ENCODE measurements at places on chromosomes 6 and 20. TPM values are rescaled to one million over a fixed set of nuclear protein-coding genes. Genes with fewer than 3 reads are reported as not detected.

MEP1A gene
- total RNA-seq = not detected

GRCh38 chr6:138590796-138591709 lies 91.8 kb upstream of the NHSL1 start:
- H3K4me1 ChIP-seq = peaks cover 51% of the 10 kb centered on the region
- DNase-seq = peak; percentile 46
- H3K36me3 ChIP-seq = no peaks in the 10 kb centered on the region
- no peak overlapping the region for H3K27ac ChIP-seq

DNA sequence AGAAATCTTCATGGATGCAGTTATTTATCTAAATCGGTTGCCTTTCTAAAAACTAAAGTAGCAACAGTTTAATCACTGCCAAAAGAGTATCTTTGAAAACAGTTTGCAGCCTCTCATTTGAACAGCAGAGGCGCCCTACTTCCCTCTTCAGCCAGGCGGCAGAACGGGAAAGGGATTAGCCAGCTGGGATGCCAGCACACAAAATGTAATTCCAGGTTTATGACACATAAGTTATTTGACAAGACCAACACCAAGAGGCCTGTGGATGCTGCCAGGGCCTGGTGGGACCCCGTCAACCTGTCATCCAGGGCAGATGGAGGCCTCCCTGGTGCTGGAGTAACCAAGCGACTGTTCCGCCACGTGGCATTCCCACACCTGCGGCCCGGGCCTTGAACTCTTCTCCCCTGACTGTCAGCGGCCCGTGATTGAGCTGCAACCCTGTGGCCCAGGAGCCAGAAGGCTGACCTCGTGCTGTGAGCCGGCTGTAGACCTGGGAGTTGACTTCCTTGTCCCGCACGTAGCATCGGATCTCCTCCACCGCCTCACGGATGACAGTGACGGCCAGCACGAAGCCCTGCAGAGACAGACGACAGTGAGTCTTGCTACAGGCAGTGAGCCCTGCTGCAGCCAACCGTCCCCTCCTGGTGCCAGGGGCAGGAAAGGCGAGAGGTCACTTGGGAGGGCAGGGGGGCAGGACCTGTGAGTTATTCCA lies 55.5 kb downstream of the ATP9A start:
- no peak overlapping the region for H3K4me3 ChIP-seq
- H3K27me3 ChIP-seq = peaks cover 7% of the 10 kb centered on the region
- no peak for DNase-seq

- peak within 1 kb of the TSS; percentile 53 for H3K4me3 ChIP-seq
- H3K27ac ChIP-seq = no peak within 1 kb of the TSS
- peaks cover 3% of the 10 kb centered on the region for H3K36me3 ChIP-seq
- peaks cover 37% of the 10 kb centered on the region for H3K27me3 ChIP-seq
- peak; percentile 4 for DNase-seq
- H3K4me1 ChIP-seq = no peaks in the 10 kb centered on the region
These were observed at the start of gene BMP2 for GRCh38 chr20:6767536-6768227. Gene BMP2, plus strand, starts transcription at chr20:6767686. Its CDS starts 2,441 bp downstream, at chr20:6770127.

GRCh38 chr6:1970151-1970561 lies 275.2 kb downstream of the GMDS start:
- H3K4me3 ChIP-seq = no peak overlapping the region
- no peaks in the 10 kb centered on the region for H3K27me3 ChIP-seq
- H3K27ac ChIP-seq = no peak overlapping the region
- no peaks in the 10 kb centered on the region for H3K36me3 ChIP-seq

DNA sequence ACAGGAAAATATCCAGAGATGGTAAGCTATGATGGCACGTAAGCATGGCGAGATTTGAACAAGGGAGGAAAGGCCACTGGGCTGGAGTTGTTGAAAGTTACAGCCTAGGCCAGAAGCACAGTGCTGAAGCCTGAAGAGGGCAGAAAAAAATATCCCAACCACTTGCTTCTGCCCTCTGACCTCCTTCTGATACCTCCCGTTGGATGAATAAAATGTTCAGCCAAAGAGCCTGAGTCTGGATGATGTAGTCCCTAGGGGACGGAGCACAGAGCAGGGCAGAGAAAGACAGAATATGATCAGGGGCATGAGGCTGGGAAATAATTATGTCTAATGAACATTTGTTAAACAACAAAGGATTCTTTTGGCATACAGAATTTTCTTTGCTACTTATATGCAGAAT lies 19.7 kb downstream of the KLHL31 start:
- no peak overlapping the region for H3K4me3 ChIP-seq
- no peaks in the 10 kb centered on the region for H3K36me3 ChIP-seq
- peaks cover 27% of the 10 kb centered on the region for H3K4me1 ChIP-seq
- DNase-seq = no peak
- no peak overlapping the region for H3K27ac ChIP-seq

DNA sequence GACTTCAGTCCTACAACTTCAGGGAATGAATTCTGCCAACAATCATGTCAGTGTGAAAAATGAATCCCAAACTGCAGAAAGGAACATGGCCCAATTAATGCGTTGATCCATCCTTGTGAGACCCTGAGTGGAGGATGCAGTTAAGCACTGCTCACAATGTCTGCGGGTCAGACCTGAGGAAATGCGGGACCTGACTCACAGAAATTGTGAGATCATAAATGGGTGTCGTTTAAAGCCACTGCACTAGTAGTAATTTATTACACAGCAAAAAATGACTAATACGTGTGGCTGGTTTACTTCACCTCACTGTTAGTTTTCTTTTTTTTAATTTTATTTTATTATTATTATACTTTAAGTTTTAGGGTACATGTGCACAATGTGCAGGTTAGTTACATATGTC lies 505.0 kb downstream of the PRKN start:
- no peaks in the 10 kb centered on the region for H3K36me3 ChIP-seq
- no peak for DNase-seq
- H3K4me1 ChIP-seq = no peaks in the 10 kb centered on the region
- no peak overlapping the region for H3K27ac ChIP-seq

- peak overlapping the region; percentile 88 for H3K27ac ChIP-seq
- peaks cover 51% of the 10 kb centered on the region for H3K4me1 ChIP-seq
- peaks cover 3% of the 10 kb centered on the region for H3K36me3 ChIP-seq
- peak; percentile 60 for DNase-seq
- H3K27me3 ChIP-seq = no peaks in the 10 kb centered on the region
- H3K4me3 ChIP-seq = peak overlapping the region; percentile 76
These were observed 51.2 kb upstream of the RANBP9 start for GRCh38 chr6:13762611-13763441.

DNA sequence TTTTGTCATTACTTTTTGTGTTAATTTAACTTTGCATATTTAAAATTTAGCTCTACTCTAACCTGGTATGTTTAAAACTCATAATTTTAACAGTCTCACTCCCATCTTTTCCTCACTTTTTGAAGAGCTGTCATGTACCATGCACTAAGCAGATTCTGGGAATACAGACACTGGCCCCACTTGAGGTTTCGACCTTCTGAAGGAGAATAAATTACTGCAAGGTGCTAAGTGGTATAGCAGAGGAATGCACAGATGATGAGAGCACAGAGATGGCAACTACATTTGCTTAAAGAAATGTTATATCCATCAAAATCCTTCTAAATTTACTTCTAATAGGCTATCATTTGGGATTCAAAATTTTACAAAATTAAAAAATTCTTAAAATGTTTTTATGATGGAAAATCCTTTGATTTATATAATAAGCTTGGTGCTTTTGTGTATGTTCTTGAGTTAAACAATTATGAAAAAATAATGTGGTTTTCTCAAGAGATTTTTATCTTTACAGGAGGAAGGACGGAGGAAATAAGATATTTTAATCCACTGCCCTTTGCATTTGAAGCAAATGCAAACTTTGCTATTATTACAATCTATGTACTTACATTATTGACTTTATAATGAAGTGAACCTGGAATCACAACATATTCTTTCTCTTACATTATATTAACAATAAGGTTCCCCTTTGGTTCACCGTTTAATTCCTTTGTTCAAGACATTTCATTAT lies 79.3 kb downstream of the AHI1 start:
- H3K36me3 ChIP-seq = no peaks in the 10 kb centered on the region
- no peak overlapping the region for H3K4me3 ChIP-seq
- H3K27ac ChIP-seq = no peak overlapping the region
- H3K4me1 ChIP-seq = no peaks in the 10 kb centered on the region
- no peak for DNase-seq
- H3K27me3 ChIP-seq = no peaks in the 10 kb centered on the region

GRCh38 chr20:20946122-20946759 lies 159.9 kb downstream of the LINC00237 start:
- no peak overlapping the region for H3K27ac ChIP-seq
- no peak for DNase-seq
- H3K27me3 ChIP-seq = peaks cover 20% of the 10 kb centered on the region
- no peaks in the 10 kb centered on the region for H3K36me3 ChIP-seq
- H3K4me3 ChIP-seq = no peak overlapping the region

- H3K27ac ChIP-seq = no peak overlapping the region
- no peak for DNase-seq
- H3K36me3 ChIP-seq = peaks cover 2% of the 10 kb centered on the region
- H3K4me1 ChIP-seq = no peaks in the 10 kb centered on the region
- H3K4me3 ChIP-seq = no peak overlapping the region
- H3K27me3 ChIP-seq = no peaks in the 10 kb centered on the region
These were observed 625.7 kb upstream of the PTCHD4 start for GRCh38 chr6:48736501-48737206.

- H3K4me3 ChIP-seq = no peak overlapping the region
- H3K4me1 ChIP-seq = no peaks in the 10 kb centered on the region
- DNase-seq = no peak
- H3K27me3 ChIP-seq = no peaks in the 10 kb centered on the region
These were observed 395.0 kb downstream of the HDGFL1 start for GRCh38 chr6:22964334-22964733.

DNA sequence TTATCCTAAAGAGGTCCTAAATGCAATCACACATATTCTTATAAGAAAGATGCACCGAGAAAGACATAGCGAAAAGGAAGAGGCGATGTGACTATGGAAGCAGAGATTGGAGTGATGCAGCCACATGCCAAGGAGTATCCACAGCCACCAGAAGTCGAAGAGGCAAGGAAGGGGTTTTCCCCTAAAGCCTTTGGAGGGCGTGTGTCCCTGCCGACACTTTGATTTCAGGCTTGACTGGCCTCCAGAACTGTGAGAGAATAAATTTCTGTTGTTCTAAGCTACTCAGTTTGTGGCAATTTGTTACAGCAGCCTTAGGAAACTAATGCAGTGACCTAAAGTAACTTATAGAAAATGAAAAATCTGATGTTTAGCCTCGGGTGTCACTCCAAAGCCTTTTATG lies 179.5 kb upstream of the CITED2 start:
- no peaks in the 10 kb centered on the region for H3K36me3 ChIP-seq
- no peak overlapping the region for H3K27ac ChIP-seq
- H3K27me3 ChIP-seq = no peaks in the 10 kb centered on the region
- H3K4me3 ChIP-seq = no peak overlapping the region
- no peaks in the 10 kb centered on the region for H3K4me1 ChIP-seq

All from activated T-cell treated with anti-CD3 and anti-CD28 coated beads, Interleukin-2, amount 50 U/mL, for 72 hours (primary cell).